Renal cortical epithelial cell (primary cell): ENCODE measurements at places on chromosomes 5 and 9. TPM values are rescaled to one million over a fixed set of nuclear protein-coding genes. Genes with fewer than 3 reads are reported as not detected.

CAPSL gene
- not detected in 2 replicates for total RNA-seq

OR1J2 gene
- total RNA-seq = not detected in 2 replicates

PCDHGA4 gene
- total RNA-seq = 0.87 and 2.1 TPM in 2 replicates

GADD45G gene
- total RNA-seq = 0.20 TPM in 1 of 2 replicates, not detected in the other

STKLD1 gene
- 0.35 and 0.40 TPM in 2 replicates for total RNA-seq

CER1 gene
- not detected in 2 replicates for total RNA-seq

PCDHA1 gene
- total RNA-seq = 0.10 and 0.35 TPM in 2 replicates

PALM2AKAP2 gene
- 1.0 and 20.4 TPM in 2 replicates for total RNA-seq

GFI1B gene
- total RNA-seq = not detected in 2 replicates

PLAC8L1 gene
- total RNA-seq = not detected in 2 replicates
